ENCODE measurements at places on chromosomes 2 and 18. TPM values are rescaled to one million over a fixed set of nuclear protein-coding genes. Genes with fewer than 3 reads are reported as not detected.

DNA sequence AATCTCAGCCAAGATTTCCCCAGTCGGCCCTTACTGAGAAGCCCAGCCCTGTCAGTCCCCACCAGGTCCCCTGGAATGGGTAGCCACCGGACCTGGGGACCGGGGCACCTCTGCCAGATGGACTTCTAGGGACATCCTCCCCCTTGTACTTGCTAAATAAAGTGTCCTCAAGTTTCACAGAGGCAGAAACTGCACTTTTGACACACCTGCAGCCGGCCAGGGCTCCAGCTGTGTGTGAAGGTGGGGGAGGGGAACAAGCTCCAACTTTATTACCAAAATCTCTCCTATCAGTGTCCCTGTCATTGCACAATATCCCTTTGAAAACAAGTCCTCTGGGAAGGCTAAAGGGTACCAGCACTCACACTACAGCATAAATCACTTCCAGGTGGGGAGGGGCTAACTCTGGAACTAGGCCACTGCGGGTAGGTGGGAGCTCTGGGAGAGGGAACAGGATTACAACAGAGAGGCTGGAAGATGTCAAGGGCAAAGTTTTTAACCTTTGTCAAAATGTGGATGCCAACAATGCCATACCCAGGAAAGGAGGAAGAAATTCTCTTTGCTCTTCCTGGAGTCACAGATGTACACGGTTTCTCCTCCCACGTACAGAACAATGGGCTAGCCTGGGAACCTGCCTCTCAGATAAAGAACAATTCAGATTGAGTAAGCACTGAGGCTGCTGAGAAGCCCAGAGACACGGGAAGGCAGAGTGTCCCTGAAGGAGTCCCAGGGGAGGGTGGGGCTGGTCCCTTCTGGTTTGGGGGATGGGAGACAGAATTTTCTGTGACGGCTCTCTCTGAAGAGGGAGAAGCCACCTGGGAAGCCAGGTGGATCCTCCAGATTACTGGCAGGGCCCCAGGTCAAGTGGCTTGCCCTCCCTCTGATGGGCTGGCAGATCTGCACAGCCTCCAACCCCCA is 11.0 kb downstream of the SDC1 start:
- no peak for DNase-seq

DNA sequence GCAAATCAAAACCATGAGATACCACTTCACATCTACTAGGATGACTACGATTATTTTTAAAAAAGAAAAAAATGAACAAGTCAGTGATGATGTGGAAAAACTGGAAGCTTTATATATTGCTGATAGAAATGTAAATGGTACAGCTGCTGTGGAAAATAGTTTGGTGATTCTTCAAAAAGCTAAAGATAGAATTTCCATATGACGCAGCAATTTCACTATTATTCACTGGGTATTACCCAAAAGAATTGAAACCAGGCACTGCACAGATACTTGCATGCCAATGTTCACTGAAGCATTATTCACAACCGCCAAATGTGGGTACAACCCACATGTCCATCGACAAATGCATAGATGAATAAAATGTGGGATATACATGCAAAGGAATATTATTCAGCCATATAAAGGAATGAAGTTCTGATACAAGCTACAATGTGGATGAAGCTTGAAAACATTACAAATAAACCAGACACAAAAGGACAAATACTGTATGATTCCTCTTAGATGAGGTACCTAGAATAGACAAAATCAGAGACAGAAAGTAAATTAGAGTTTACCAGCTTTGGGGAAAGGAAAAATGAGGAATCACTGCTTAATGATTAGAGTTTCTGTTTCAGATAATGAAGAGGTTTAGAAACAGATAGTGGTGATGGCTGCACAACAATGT is 11.1 kb downstream of the RTTN start:
- no peak for DNase-seq

DNA sequence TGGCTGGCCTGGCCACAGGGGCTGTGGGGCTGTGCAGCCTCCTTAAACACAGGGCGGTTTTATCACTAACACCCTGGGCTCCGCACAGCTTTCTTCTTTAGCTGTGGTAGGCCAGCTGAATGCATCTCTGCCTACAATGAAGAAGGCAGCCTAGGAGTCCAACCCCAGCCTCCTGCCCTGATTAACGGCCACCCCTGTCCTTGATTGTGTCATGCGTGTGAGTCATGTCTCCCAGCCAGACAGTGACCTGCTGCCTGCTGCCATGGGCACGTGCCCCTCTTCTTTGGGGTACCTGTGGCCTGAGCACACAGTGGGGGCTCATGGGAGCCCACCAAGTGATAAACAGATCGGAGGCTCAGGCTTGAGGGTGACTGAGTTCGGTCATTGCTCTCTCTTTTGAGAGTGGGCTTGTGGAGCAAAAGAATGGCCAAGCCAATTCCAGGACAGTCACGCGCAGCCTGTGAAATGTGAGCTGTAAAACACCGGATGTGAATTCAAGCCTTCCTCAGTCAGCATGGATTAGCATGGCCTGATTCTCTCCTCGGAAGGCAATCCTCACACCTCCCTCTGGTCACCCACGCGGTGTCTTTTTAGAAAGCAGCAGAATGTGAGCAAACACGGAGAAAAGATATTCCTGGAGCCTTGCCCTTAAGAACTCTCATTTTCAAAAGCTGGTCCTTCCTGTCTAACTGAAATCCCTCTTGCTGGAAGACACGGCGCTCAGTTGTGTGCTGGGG is 144.1 kb downstream of the CELF4 start:
- no peak for DNase-seq

GRCh38 chr2:53317861-53318260 is 449.7 kb upstream of the CHAC2 start:
- DNase-seq = no peak

DNA sequence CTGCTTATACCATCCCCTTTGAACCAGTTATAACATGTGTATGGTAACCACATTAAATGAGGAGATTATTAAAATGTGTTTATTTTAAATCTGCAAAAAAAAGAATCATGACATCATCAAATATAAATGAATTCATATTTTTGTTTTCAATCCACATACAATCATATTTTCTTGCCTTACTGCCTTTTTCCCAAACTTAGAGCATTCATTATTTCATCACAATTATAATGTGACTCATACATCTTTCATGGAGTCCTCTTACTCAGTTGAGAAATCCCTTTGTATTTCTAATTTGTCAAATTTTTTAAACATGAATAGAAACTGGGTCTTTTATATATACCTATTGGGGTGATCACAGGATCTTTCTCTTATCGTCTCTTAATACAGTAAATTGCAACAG is 909.6 kb downstream of the DSC3 start:
- DNase-seq = no peak

GRCh38 chr2:575030-575726 is 102.0 kb downstream of the TMEM18 start:
- DNase-seq = no peak

- no peak for DNase-seq
Measured at GRCh38 chr2:218298314-218298875, 6.1 kb upstream of the TMBIM1 start.

- no peak for DNase-seq
Measured at GRCh38 chr2:111226876-111227700, 106.4 kb downstream of the BCL2L11 start.

DNA sequence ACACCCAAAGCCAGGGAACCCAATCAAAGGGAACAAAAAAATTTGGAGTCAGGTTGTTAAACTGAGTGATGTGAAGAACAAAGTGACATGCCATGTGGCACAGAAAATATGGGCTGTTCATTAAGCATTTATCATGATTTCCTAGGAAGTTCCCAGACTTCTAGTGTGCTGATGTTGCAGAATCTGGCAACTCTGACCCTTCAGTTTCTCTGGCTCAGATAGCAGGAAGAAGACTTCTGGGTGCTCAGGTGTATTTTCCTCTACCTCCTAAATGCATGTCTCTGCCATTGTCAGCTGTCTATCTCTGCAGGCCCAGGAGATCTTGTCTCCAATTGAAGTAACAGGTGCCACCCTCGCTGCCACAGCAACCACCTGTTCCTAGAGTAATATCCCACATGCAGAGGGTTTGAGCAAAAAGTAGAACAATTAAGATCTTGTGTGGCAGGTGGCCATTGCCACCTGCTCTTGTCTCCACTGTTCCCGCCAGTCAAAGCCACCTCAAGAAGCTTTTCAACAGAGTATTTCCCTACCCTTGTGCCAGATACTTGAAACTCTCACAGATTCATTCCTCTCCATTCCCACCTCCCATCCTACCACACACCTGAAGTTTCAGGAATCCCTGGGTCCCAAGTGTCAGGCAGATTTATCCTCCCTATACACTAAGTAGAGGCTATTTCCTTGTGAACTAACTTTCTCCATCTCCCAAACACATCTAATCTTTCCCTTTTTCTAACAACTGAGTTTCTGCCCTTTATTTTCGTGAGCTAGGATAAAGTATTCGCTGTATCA is 533.7 kb upstream of the CHAC2 start:
- DNase-seq = no peak

- DNase-seq = no peak
Measured at GRCh38 chr2:162067596-162067995, 6.4 kb downstream of the DPP4 start.

GRCh38 chr2:227889336-227889735 is 17.9 kb downstream of the DAW1 start:
- no peak for DNase-seq

GRCh38 chr2:170180031-170180566 is 2.2 kb downstream of the MYO3B start:
- DNase-seq = no peak

DNA sequence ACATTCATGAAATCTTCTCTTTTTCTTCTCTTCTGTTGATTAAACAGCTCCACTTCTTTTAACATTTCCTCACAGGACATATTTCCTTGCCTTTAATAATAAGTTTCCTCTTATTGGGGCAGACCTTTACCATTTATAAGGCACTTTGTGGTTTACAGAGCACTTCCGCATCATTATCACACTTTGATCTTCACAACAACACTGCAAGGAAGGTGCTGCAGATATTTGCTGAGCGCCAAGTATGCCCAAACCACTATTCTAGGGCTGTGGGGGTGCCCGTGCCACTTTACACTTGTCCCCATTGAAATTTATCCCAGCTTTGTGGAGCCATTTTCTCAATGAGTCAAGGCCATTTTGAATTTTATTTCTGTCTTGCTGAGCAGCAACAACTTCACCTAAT is 246.6 kb downstream of the SS18 start:
- no peak for DNase-seq

DNA sequence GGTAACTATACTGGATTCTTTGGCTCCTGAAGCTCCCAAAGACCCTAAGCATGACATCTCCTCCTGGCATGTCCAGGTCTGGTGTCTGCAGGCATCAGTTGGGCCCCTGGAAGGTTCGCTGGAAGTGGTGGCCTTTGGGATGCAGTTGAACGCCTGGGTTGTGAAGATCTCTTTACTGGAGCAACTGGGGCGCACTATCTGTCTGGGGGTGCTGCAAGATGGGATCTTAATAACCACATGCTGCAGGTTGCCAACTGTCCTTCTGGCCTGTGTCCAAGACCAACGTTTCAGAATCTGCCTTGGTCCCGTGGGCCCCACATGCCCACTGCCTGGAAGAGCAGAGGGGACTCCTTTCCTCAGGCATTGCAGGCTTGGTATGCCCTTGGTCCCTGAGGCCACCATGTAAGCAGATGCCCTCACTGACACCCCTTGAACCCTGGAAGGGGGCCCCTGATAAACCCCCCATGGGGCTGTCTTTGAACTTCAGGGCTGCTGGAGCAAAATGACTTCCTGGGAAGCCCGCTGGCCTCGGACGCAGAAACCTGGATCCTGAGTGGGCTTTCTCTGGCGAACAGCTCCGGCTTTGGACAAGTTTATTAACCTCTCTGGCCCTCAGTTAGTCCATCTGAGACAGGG is 101.9 kb downstream of the TWIST2 start:
- no peak for DNase-seq

GRCh38 chr2:191983186-191983585 is 136.3 kb upstream of the CAVIN2 start:
- DNase-seq = no peak

SPAG16 gene
- total RNA-seq = 7.7 TPM

MOGAT1 gene
- total RNA-seq = not detected

COL6A3 gene
- not detected for total RNA-seq
